Activated T-helper 2 cell treated with anti-CD3 and anti-CD28 coated beads, Interferon-gamma antibody, Interleukin-2, Interleukin-4, amounts not matched to agents 10 μg/mL and 5 μg/mL and 100 μg/mL, durations not matched to agents 14 hours and 24 hours and 36 hours (primary cell): ENCODE measurements at places on chromosomes 5 and 9. TPM values are rescaled to one million over a fixed set of nuclear protein-coding genes. Genes with fewer than 3 reads are reported as not detected.

DNA sequence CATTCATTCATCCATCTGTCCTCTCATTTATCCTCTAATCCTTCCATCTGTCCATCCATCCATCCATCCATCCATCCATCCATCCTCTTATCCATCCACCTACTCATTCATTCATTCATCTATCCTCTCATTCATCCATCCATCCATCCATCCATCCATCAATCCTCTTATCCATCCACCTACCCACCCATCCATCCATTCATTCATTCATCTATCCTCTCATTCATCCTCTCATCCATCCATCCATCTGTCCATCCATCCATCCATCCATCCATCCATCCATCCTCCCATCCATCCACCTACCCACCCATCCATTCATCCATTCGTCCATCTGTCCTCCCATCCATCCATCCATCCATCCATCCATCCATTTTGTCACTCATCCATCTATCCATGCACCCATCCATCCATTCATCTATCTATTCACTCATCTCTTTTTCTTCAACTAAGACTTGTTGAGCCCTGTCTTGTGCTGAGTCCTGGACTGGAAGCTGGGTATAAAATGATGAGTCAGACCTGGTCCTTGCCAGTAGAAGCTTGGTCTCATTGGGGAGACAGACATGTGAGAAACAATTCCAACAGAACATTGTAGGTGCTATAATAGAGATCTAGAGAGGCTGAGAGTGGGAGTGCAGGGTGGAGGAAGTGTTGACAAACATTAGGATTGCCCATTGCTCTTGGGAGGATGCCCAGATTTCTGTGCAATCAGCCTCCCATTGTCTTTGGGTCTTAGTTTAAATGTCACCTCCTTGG lies 55.0 kb upstream of the IER5L start:
- DNase-seq, result no peak

The FOXD4 gene
- 0.09 TPM in 1 of 2 replicates, not detected in the other for total RNA-seq

DNA sequence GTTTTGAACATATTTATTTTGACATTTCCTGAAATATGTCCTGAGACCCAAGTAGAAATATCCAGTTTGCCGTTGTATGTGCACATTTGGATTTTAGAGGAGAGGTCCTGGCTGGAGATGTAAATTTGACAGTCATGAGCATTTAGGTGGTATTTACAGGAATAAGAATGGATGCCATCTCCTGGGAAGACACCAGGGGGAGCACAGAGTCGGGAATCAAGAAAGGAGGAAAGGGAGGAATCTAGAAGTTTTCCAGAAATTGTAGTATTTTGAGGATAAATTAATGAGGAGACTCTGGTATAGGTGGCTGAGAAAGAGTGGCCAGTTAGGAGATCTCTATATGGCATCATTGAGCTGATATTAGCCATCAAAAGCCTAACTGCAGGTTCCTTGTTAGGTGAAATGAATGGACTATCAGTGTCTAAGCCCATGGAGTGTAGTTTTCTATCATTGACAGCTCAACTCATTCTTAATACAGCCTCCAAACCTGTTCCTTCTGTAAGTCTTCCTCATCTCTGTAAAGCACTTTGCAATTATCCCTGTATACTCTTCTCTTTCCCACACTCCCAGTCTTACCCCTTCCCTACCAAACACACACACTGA lies 7.2 kb downstream of the GAPT start:
- DNase-seq, result no peak

DNA sequence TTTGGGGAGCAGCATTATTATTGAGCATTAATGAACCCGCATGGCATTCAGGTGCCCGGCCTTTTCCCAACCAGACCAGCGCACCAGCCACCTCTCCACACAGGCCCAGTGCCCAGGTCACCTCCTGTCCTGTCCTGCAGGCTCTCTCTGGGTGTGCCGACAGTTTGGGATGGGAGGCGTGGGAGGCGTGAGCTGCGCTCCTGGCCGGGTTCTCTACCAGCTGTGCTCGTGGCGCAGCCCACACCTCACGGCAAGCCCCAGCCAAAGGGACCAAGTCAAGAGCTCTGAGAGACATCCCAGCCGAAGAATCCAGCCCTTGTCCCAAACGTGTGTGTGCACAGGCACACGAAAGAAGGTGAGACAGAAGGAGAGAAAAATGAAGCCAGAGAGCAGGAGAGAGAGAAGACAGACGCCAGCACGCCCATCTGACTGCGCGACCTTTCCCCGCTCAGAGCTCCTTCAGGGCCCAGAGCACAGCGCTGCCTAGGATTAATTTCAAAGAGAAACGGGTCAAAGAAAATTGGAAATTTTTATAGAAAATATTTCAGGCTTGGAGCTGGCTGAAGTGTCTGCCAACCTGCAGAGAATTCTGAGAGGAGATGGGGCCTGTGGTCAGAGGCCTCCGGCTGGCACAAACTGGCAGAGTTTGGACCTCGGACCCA lies 81.7 kb downstream of the ADAMTS2 start:
- no peak for DNase-seq

GRCh38 chr5:35031276-35031675 lies 16.5 kb downstream of the AGXT2 start:
- no peak for DNase-seq

- DNase-seq, result no peak
Measured at GRCh38 chr5:176732306-176732705, 78.1 kb upstream of the UNC5A start.

The C8G gene
- 0.76 and 0.89 TPM in 2 replicates for total RNA-seq

GRCh38 chr5:36982146-36982545 lies 105.6 kb downstream of the NIPBL start:
- DNase-seq, result no peak

The CLK4 gene
- total RNA-seq, result 21.9 and 23.6 TPM in 2 replicates

The RNF183 gene
- 0.30 TPM in 1 of 2 replicates, not detected in the other for total RNA-seq

- DNase-seq, result no peak
Measured at GRCh38 chr5:123104607-123105006, 15.6 kb downstream of the PRDM6 start.

The SLC45A2 gene
- total RNA-seq, result not detected in 2 replicates

GRCh38 chr9:132164604-132165362 lies 2.9 kb downstream of the NTNG2 start:
- no peak for DNase-seq

DNA sequence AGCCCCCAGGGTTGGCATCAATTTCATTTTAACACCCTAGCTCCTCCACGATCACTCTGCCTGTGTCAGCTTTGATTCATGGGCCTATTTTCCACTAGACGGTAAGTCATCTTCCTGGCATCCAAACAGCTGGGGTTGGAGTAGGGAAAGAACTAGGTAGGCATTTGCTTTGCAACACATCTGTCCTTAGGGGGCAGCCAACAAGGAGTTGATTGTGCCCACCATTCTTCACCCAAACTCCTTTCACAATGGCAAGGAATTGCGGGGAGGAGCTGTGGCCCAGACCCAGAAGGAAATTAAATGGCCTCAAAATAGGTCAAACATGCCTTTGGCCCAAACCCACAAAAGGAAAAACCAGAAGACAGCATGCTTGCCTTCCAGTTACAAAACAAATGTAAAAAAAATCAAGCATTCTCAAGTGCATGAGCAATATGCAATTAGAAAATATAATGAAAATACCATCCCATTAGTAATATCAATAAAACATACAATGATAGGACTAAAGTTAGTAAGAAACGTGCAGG lies 71.8 kb downstream of the NRG2 start:
- DNase-seq, result no peak

DNA sequence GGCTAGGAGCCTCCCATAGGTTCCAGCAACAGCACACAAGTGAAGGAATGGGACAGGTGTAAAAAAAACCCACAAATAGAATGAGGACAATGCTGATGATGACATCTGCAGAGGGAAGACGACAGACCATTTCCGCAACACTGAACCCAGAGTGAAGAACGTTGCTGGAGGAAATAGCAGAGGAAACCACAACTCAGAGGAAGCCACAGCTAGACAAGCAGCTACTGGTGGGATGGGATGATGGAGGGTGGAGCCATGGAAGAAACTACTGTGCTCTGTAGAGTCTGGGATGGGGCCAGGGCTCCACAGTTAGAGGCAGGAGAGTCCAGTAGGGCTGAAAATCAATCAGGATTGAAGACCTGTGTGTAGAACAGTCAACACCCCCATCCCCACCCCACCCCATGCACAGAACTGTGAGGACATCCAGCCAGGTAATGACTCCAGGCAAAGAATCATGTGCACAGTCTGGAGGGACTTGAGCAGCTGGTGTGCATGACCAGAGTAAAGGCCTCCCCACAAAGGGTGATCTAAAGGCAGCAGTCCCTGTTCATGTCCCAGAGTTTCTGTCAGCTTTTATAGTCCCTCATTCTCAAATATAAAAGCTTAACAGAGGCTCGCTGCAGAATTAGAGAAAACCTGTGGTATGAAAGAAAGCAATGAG lies 65.2 kb upstream of the SPIN1 start:
- peak; percentile 71 for DNase-seq
